ENCODE measurements at places on chromosomes 2 and 18.

DNA sequence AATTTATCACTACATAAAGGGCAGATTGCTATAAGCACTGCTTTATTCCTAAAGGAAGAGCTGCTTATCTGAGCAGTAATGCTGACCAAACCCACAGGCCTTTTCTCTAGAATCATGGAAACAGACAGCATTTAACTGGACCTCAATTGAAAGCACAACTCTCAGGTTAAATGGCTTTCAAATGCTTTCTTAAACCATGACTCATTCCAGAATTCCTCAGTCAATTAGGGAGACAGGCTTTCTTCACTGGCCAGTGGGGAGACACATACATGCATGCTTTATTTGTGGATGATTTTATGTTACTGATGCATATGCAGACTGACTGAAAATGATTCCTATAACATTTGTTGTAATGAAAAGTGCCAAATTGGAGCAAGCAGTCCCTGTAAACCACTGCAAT is 114.6 kb downstream of the ACVR1 start:
- no peak for DNase-seq

DNA sequence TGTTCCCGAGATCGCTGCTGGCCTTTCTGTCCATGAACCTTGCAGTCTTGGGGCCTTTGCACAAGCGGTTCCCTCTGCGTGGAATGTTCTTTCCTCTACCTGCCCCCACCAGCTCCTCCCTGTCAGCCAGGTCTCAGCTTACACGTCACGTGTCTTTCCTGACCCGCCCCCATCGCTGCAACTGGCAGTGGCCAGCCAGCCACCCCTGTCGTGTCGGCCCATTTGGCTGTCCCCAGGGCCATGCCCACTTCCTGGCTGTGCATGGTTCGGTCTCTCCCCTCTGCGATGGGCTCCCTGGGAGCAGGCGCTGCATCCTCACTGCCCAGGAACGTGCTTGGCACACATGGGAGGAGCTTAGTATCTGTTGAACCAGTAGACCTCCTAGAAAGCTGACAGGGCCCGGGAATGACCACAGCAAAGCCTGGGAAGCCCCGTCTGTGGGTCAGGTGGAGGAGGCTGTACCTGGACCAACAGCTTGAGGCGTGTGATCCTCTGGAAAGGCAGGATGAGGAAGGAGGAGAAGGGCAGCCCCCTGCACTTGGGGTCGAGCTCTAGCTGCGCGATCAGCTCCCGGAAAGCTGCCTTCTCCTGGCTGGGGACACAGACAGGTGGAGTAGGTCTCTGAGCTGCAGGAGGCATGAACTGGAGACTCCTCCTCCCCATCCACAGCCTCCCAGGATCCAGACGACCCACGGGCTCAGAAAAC is 21.0 kb downstream of the SNORC start:
- DNase-seq = no peak

GRCh38 chr18:8957731-8958130 is 144.8 kb upstream of the NDUFV2 start:
- DNase-seq = no peak

- no peak for DNase-seq
Observed at GRCh38 chr2:134194519-134194918, 59.4 kb upstream of the MGAT5 start.

- no peak for DNase-seq
Observed at GRCh38 chr18:79384834-79385233, 10.9 kb upstream of the NFATC1 start.

GRCh38 chr2:150477347-150477746 is 10.1 kb downstream of the RND3 start:
- DNase-seq = no peak

GRCh38 chr2:226799211-226799975 is at the start of gene IRS1:
TSS of gene IRS1 (minus strand) at chr2:226799820. CDS start at chr2:226798738, 1,082 bp downstream.
- peak; percentile 82 for DNase-seq

DNA sequence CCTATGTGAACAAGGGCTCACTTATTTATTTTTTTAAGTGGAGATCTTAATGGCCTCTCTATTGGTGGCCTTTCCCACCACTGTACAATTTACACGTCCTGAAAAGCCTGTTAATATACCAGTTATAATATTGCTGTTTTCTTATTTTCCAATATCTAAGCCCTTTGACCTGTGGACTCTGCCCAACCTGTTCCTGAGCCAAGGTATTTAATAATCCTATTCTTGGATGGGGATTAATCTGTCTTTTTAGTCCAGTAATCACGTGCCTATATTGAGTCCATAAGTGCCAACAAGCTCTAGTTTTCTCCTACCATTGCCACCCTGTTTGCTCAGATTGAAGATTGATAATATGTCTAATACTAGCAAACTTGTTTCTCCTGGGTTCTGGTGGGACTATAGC is 42.7 kb downstream of the MBD5 start:
- no peak for DNase-seq

GRCh38 chr2:98570356-98570755 is 38.0 kb downstream of the COA5 start:
- no peak for DNase-seq

DNA sequence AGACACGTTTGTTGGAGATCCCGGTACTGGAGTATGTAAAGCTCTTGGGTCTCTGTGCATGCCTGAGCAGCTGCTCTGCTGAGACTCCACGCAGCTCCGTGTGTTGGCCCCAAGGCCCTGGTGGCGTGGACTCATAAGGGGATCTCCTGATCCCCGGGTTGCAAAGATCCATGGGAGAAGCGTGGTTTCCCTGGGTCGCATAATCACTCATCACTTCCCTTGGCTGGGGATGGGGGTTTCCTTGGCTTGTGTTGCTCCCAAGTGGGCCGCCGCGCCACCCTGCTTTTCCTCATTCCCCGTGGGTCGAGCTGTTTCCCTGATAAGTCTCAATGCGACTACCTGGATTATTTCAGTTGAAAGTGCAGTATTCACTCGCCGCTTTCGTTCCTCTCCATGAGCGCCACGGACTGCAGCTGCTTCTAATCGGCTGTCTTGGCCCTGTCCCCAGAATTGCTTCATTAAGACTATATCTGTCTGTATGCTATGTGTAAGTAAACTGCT is 76.0 kb downstream of the EPC2 start:
- DNase-seq = no peak

GRCh38 chr2:38622210-38622609 is 19.5 kb upstream of the HNRNPLL start:
- DNase-seq = no peak

DNA sequence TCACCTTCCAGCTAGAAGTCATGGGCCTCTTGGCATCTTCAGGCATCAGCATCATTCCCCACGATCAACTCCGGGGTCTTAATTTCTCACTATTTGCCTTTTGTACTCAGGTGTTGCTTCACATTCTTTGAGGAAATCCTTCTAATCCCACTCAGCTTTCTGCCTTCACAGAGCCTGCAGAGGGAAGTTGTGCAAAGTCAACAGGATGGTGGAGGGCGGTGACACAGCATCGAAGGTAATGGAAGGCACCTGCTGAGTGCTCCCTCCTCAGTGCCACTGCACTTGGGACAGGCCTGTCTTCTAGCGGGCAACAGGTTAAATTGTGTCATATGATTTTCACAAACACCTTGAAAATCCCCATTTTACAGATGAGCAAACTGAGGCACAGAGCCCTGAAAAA is 164.0 kb downstream of the EN1 start:
- DNase-seq = no peak

DNA sequence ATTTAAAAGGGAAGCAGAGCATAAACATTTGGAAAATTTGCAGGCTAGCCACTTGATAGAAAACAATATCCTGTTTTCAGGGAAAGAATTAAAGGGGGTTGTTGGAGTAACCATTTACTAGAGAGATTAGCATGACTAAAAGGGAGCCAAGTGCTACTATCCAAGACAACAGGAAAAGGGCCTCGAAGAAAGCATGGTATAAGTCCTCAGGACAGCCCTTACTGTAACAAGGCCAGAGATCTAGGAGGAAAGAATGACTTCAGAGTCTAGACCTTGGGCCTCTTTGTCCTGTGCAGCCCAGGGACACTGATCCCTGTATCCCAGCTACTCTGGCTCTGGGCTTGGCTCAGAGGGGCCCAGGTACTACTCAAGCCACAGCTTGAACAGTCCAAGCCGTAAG is 16.6 kb downstream of the TPO start:
- no peak for DNase-seq

DNA sequence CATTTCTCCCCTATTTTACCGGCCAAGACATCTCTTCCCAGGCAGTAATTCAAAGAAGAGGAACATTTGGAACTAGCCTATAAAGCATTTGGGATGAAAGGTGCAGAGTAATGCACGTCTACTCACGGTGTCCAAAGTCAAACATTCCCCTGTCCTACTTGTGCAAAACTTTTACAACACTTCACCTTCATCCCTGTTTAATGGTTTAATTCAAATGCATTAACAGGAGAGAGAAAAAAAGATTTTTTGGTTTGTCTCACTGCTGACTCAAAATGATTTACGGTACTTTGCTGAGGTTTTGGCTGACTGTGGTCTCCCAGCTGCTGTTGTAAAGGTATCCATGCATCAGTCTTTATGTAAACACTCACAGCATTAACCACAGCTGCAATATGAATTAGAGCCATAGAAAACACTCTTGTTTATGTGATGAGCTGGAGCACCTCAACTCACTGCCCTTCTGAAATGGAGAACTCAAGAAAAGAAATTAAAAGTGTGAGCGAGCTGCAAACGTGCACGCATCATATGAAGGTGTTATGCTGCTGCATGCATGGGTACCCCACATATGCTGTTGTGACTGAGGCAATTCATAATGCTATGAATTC is 220.5 kb downstream of the PIEZO2 start:
- no peak for DNase-seq

DNA sequence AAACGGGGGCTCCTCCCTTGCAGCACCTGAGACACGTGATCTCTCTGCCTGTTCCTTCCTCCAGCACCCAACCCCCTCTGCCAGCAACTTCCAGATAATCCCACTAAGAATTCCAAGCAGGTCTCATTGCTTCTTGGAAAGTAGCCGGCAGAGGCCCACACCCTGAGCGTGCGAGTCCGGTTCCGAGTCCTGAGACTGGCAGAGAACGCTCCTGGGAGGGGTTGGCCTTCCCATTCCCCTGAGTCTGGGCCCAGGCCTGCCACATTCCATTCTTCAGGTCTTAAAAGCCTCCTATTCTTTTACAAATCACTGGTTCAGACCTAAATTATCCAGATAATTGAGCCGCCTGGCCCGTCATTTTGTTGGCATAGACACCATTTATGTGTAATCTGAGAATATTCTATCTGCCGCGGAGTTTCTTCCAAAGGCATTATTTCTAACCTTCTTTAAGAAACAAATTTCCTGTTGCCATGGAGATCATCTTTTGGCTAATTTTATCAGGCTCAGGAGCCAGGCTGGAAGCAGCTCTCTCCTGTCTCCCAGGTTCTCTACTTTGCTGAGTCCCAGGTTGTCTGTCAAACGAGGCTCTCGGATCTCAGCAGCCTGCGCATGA is 165.4 kb downstream of the MYCN start:
- no peak for DNase-seq

- no peak for DNase-seq
Observed at GRCh38 chr2:196718419-196719109, 79.0 kb downstream of the CCDC150 start.

DNA sequence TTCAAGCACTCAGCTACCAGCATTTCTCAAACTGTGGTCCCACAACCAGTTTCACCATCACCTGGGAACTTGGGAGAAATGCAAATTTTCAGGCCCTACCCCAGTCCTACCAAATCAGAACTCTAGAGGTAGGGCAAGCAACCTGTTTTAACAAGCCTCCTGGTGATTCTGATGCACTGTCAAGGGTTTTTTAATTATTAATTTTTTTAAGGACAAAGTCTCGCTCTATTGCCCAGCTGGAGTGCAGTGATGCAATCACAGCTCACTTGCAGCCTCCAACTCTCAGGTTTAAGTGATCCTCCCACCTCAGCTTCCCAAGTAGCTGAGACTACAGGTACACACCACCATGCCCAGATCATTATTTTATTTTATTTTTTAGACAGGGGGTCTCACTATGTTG is 7.8 kb downstream of the ACMSD start:
- no peak for DNase-seq

DNA sequence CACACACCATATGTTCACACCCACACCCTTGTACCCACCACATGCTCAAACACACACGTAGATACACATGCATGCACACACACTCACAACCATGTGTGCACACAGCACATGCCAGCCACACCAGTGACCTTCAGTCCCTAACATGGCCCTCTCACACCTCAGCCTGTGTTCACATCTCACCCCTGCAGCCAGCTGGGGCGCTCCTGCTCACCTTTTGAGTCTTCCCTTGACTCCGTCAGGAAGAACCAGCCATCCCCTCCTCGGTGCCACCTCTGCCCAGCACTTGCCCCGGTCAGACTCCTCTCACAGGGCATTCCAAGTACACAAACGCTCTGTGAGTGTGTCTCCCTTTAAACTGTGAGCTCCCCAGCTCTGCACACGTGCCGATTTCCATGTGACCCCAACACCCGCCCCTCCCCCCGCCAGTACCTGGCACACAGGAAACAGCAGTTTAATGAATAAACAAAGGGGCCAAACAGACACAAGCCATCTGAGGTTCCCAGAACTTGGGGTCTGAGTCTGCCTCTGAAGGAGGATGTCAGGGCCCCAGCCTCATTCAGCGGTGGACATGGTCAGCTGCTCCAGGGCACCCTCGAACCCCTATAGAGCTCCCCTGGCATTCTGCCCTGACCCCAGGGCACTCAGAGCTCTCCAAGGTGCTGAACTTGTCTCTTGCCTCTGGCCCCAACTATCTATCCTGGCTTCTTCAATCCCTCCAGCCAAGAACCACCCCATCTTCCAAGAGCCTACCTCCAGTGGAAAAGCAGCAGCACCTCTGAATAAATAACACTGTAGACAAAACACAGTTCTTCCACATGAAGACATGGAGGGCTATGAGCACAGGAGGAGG is 252.9 kb downstream of the ATAD2B start:
- peak; percentile 39 for DNase-seq

GRCh38 chr2:151278487-151278886 is 11.0 kb downstream of the NMI start:
- no peak for DNase-seq

- DNase-seq = no peak
Observed at GRCh38 chr2:145906354-145906753, 1386.4 kb upstream of the ZEB2 start.

- no peak for DNase-seq
Observed at GRCh38 chr2:165277860-165278656, 38.8 kb downstream of the SCN2A start.

GRCh38 chr2:127688405-127688804 is 12.9 kb upstream of the SFT2D3 start:
- no peak for DNase-seq

DNA sequence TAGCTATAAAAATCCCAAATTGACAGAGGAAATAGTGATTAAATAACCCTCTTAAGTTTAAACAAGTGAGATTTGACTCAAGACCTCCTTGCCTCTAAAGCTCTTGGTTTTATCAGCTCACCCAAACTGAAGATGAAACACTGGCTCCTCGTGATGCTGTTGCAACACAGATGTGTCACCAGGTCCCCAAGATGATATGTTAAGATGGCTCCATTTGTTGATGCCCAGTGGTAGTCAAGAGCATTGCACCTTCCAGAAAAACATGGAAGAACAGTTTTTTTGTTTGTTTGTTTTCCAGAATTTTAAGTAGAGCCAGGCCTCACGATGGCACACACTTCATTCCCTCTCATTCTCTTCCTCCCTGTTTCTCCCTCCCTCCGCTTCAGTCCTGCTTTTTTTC is 399.8 kb downstream of the TXNL1 start:
- DNase-seq = peak; percentile 9

- no peak for DNase-seq
Observed at GRCh38 chr18:67145586-67146292, 370.8 kb downstream of the DSEL start.

GRCh38 chr2:223548194-223548593 is 54.0 kb downstream of the SCG2 start:
- DNase-seq = no peak

GRCh38 chr18:68387246-68387645 is 327.7 kb downstream of the TMX3 start:
- no peak for DNase-seq

All from erythroblast (primary cell).